ENCODE measurements at places on chromosomes 11 and 22. TPM values are rescaled to one million over a fixed set of nuclear protein-coding genes. Genes with fewer than 3 reads are reported as not detected.

Gene OTOG
- total RNA-seq = not detected

Gene GAB4
- total RNA-seq = not detected

Gene PLAAT2
- not detected for total RNA-seq

Gene HTR3B
- not detected for total RNA-seq

Gene NPTXR
- total RNA-seq = 2.4 TPM

Gene DEUP1
- total RNA-seq = not detected

Gene UBQLN3
- under 0.01 TPM for total RNA-seq

Gene RAB36
- total RNA-seq = 7.4 TPM

Gene OR5B21
- not detected for total RNA-seq

Gene SERPING1
- total RNA-seq = 16.4 TPM

Gene POTEH
- not detected for total RNA-seq

Gene C11orf87
- not detected for total RNA-seq

Gene C22orf31
- not detected for total RNA-seq

Gene KCNE3
- not detected for total RNA-seq

Gene IL18
- total RNA-seq = 2.9 TPM

Data from placental pericyte (primary cell).